ENCODE measurements at places on chromosomes 16 and 17.

- DNase-seq, result no peak
Measured at GRCh38 chr17:18006495-18007239, 32.3 kb downstream of the ATPAF2 start.

DNA sequence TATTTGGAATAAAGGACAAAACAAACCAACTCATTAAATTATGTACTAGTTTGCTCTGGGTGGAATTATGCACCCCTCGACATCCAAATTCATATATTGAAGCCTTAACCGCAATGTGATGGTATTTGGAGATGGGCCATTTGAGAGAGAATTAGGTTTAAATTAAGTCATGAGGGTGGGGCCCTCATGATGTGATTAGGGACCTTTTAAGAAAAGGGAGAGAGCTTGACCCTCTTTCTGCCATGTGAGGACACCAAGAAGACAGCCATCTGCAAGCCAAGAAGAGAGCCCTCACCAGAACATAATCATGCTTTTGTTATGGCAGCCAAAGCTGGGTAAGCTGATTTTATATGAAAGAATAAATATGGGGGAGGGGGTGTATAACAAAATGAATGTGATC is 2.0 kb downstream of the C16orf87 start:
- no peak for DNase-seq

DNA sequence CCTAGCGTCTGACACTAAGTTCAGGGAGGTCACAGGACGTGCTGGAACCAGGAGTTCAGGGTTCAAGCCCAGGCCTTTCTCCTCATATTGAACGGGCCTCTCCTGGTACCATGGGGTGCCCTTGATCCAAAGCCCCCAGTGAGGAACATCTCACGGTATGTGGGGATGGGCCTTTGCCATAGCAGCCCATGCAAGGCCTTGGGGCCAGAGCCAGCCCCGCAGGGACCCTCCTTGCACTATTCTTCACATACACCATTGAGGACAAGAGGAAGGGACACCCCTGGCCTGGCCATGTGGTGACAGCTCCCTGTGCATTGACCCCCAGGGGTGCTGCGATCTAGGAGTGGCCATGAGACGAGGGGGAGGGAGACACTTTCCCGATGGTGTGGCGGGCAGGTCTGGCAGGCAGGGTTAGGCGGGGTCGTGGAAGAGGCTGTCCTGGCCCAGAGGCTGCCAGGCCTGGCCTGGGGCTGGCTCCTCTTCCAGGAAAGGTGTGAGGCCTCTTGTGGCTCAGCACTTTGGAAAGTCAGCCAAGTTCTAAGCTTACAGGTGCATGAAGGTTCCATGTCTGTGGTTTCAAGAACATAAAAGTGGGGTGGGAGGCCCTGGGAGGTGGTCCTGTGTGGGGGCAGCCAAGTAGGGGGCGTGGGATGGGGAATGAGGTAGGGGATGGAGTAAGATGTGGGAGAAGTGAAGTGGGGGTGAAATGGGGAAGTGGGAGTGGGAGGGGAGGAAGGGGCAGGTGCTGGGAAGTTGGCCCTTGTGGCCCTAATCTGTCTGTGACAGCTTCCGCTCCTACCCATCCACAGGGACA is 88.7 kb upstream of the CBX4 start:
- no peak for DNase-seq

DNA sequence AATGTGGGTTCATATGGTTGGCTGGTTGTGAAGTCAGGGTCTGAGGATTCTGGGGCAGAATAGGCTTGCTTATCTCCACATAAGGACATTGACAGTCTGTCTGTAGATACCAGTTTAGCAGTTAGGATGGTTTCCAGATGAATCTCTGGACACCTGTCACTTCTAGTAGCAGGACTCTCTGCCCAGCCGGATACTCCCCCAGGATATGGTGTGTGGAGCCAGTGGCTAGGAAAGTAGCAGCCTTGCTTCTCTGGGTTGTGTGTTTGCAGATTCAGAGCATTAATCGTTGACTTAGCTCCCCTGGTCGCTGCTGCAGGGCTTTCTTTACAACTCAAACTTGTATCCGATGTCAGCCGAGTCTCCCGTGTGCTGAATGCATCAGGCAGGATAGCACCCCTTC is 45.2 kb downstream of the CLEC16A start:
- no peak for DNase-seq

GRCh38 chr17:64205804-64206203 is 57.3 kb downstream of the TEX2 start:
- DNase-seq, result no peak

DNA sequence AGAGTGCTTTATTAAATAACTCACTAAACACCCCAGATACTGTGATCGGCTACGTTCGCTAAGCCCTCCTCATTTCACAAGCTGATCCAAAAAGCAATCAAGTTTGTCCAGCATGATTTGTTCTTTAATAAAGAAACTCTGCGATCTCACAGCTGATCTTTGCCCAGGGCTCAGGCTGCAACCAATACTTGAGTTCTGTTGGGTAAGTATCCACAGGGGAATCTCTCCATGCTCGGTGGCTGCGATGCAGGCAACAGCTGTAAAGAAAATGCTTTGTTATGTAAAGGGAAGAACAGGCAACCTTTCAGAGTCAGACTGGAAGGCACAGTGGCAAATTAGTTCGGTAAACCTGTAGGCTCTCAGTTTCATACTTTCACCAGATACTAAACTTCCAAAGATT is 67.5 kb downstream of the SHISA6 start:
- no peak for DNase-seq

GRCh38 chr17:57911834-57912673 is 43.2 kb downstream of the CUEDC1 start:
- DNase-seq, result no peak

GRCh38 chr17:41531993-41532392 is 3.9 kb upstream of the KRT19 start:
- no peak for DNase-seq

DNA sequence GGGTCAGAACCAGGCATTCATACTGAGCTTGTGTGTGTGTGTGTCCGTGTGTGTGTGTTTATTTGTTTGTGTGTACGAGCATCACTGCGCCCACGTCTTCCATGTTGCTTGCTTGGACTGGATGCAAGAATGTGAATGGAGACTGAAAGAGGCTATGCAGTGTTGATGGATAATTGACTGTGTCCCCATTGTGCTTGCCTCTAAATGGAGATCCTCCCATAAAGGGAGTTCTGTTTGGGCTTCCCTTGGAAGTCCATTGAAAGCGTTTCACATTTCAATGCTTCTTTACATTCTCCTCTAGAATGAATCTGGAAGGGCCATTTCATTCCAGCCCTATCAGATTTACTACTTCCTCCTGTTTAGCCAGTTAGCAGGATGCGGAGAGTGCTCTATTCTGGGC is 124.0 kb downstream of the GP2 start:
- DNase-seq, result no peak

DNA sequence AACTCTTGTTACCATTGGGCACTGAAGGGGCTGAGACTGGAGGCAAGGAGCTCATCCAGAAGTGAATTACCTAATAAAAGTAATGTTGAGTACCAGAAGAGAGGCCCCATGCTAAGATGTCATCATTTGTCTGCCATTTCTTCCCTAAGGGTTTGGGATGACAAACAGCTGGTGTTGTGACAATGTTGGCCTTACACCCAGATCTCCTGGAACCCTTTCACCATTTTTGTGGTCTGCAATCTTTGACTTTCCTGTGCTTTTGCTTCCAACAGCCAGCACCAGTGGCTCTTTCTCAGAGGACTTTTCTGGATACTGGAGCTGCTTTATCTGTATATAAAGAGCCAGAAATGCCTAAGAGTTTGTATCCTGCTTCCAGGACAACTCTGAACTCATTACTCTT is 84.1 kb downstream of the SHISA9 start:
- no peak for DNase-seq

GRCh38 chr17:54899721-54900456 is 763 bp upstream of the TOM1L1 start:
- no peak for DNase-seq

GRCh38 chr16:81148277-81148676 is 52.1 kb upstream of the GCSH start:
- DNase-seq, result no peak

GRCh38 chr17:69246726-69247375 is 18.2 kb upstream of the ABCA10 start:
- no peak for DNase-seq

DNA sequence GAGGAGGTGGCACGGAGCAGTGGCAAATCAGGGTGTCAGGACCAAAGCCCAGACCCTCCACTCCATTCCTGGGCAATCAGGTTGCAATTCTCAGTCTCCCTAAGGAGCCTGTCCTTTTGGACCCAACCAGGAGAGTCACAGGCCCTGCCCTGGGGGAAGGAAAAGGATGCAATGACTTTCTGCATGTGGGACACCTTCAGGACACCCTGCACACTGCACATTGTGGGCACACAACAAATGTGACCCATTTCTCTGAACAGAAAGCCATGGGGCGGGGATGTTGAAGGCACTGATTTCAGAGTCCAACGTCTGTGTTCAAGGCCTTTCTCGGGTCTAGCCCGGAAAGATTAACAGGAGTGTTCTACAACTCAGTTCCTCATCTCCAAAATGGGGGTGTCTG is 286.2 kb upstream of the FOXF1 start:
- no peak for DNase-seq

DNA sequence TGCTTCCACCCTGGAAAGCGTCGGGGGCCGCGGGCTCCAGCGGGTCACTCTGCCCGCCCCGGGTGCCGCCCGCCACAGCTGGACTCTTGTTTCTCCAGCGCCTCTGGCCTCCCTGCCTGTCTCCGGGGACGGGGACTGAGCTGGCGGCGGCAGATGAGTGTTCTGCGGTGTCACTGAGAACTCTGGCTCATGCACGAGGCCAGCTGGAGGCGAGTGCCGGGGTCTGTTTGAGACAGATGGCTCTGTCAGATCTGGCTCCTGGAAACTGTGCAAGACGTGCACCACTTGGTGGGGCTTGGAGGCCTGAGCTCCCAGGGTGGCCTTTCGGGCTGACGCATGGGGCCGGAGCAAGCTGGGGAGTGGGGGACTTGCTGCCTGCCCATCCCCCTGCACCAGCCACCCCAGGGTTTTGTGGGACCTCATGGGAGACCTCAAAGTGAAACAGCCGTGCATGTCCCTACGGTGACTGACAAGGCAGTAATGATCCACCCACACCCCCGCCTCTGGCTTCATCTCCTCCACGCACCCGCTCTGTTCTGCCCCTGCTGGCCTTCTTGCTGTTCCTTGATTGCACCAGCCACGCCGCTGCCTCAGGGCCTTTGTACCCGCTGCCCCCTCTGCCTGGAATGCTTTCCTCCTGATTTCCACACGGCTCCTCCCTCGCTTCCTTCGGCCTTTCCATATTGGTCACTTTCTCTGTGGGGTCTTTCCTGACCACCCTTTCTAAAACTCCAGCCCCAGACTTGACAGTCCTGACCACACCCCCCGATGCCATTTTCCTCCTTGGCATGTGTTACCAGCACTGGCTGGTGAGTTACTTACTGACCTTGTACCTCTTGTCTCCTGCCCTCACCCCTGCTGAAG is 174.9 kb upstream of the CIBAR2 start:
- no peak for DNase-seq

GRCh38 chr17:78127239-78127887 is 1.2 kb downstream of the TMC6 start:
- no peak for DNase-seq

GRCh38 chr17:74949455-74950115 is 13.9 kb downstream of the OTOP3 start:
- no peak for DNase-seq

GRCh38 chr17:35612924-35613521 is 25.9 kb downstream of the AP2B1 start:
- DNase-seq, result no peak

DNA sequence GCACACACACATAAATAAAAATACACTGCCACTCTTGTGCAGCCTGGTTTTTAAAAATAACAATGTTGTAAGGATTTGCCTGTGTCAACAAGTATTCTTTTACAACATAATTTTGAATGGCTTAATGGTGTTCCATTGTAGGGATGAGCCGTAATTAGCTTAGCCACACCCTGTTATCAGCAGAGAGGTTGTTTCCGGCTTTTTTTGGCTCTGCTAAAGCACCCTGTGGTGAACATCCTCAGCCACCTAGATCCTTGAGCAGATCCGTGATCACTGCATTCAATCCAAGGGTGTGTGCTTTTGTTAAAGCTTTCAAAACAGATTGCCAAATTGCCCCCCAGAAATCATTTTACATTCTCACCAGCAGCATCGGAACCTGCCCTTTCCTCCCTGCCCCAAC is 7.0 kb downstream of the KATNB1 start:
- no peak for DNase-seq

DNA sequence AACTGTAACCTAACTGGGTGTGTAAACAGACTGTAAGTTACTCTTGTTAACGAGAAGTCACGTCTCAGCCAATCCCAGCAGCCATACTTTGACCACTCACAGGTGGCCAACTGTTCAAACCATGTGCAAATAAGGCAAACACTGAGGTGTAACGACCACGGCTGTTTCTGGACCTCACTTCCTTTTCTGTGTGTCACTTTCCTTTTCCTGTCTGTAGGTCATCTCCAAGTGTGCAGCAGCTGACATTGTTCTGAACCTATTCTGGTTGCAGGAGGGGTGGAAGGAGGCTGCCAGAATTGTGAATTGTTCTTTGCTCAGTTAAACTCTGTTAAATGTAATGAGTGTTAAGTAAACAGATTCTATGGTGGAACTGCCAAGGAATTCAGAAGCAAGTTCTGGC is 627.4 kb downstream of the KCNJ2 start:
- DNase-seq, result no peak

DNA sequence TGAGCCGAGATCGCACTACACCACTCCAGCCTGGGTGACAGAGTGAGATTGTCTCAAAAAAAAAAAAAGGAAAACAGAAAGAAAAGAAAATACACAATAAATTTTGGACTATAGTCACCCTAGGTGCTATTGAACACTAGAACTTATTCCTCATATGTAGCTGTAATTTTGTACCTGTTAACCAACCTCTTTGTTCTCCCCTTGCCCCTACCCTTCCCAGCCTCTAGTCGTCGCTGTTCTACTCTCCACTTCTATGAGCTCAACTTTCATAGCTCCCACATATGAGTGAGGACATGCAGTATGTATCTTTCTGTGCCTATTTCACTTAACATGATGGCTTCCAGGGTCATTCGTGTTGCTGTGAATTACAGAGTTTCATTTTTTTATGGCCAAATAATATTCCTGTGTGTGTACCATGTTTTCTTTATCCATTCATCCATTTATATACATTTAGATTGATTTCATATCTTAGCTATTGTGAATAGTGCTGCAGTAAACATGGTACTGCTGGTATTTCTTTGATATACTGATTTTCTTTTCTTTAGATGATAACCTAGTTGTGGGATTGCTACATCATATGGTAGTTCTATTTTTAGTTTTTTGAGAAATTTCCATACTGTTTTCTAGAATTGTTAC is 28.3 kb downstream of the VPS35L start:
- no peak for DNase-seq

- DNase-seq, result no peak
Measured at GRCh38 chr17:3683054-3683511, 12.9 kb downstream of the P2RX5 start.

Measured in stimulated activated CD8-positive, alpha-beta memory T cell treated with anti-CD3 and anti-CD28 coated beads, Interleukin-7, amount 100 ng/mL, for 1 hour (primary cell).